Stimulated activated CD8-positive, alpha-beta memory T cell treated with anti-CD3 and anti-CD28 coated beads, Interleukin-4, amount 100 ng/mL, for 4 hours (primary cell): ENCODE measurements at places on chromosomes 3 and 15.

- DNase-seq = no peak
Measured at GRCh38 chr3:188234132-188234531, 80.2 kb downstream of the LPP start.

GRCh38 chr15:93451822-93452221 lies 362.8 kb upstream of the RGMA start:
- no peak for DNase-seq

GRCh38 chr15:91116113-91117067 lies 16.3 kb downstream of the SV2B start:
- no peak for DNase-seq

DNA sequence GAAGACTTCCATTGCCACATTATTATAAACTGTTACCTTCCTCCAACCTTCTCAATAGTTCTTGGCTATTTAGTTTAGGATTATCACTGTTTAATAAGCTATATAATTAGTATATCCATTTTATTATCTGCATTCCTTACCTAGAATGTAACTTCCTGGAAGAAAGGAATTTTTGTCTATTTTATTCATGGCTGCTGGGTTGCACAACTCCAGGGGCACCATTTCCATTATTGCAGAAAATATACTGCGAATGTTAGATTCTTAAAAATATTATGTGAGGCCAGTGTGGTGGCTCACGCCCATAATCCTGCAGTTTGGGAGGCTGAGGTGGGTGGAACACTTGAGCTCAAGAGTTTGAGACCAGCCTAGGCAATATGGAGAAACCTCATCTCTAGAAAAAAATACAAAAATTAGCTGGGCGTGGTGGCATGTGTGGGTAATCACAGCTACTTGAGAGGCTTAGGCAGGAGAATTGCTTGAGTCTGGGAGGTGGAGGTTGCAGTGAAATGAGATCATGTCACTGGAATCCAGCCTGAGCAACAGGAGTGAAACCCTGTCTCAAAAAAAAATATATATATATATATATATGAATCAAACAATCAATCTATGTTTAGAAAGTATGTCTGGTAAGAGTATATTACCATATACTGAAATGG lies 19.9 kb downstream of the CLDN1 start:
- no peak for DNase-seq

DNA sequence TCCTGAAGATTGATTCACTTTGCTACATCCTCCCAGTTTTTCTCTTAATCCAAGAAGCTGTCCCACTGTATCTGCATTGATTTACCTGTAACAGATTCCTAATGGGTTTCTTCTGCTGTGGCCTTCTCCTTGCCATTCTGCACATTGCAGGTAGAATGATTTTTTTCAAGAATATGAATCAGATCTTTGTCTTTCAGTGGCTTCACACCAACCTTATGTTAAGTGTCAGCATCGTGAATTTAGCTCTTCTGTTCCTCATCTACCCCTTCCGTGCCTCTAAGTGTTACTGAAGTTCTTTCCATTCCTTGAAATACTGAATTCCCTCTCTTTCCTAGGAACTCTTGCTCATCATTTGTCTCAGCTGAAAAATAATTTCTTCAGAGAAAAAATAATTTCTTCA lies 7.5 kb downstream of the SENP5 start:
- DNase-seq = no peak

DNA sequence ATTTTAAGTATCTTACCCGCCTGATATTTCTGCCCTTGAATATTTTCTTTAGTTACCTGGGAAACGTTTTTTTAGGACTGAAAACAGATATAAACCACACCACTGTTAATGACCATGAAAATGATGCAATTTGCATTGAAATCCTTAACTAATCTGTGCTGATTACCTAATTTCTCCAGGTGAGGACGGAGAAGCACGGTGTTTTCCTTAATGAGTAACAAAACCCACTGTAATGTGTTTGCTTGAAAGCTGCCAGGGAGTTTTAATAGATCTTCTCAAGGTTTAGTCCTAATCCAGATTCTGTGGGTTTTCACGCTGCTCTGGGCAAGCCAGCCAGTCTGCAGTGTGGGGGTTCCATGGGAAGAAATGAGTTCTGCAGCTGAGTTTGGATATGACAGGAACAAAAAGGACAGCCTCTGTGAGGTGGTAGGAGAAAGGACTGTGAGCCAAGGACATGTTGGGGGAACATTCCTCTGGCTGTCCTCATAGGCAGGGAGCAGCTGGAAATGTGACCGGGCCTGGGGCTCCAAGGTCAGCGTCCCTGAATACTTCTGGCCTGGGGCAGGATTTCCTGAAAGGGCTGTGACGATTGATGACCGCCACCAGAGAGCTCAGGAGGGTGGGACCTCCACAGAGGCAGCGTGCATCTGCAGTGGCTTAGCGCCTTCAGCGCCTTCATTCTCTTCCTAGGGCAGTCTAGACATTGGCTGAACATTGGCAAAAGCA lies 18.6 kb downstream of the THSD4 start:
- DNase-seq = no peak

DNA sequence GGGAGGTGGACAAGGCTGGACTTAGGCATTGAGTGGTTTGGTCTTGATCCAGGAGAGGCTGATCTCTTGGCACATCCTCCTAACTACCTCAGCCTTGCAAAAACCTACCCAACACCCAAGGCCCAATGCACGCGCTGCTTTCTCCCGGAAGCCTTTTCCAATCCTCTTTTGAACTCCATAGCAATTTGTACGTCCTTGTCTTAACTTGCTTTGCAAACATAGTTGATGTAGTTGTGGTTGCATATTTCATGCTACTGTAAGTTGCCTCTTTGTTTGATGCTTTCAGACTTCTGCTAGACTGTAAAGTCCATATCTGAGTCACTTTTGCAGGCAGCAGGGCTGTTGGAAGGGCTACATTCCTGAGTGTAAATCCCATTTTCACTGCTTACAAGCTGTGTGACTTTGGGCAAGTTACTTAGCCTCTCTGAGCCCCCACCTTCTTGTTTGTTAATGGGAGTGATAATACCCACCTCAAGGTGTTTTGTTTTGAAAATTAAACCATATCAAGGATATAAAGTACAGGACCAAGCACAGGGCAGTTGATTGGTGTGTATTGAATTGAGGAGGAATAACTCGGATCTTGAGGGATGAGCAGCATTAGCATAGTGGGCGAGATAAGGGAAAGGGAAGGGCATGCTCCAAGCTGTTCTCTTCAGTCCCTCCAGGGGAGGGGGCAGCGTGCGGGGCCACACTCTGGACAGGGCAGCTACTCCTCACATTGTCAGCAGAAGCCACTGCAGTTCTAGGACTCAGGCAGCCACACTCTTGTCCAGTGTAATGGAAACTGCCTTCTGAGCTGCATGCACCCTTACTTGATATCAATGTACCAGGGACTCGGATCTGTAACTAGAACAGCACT lies 28.8 kb downstream of the SIAH2 start:
- no peak for DNase-seq

DNA sequence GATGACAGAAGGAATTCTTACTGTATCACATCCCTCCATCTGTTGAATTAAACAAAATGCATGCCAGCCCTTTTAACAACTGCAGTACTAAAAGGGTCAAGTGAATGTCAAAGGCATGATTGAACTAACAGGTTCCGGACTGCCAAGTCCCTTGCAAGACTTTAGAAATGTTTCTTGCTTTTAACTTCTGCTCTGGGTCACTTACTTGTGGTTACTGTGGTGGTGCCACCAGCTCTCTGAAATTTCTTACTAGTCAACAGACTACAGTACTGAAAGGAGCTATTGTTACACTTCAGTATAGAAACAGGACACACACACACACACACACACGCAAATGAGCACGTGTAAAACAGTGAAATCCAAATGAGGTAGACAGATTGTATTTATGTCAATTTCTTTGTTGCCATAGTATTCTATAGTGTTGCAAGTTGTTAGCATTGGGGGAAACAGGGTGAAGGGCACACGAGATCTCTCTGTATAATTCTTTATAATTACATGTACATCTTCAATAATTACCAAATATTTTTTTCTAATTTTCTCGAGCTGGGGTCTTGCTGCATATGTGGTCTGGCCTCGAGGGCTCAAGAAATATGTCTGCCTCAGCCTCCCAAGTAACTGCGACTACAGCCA lies 79.9 kb upstream of the SLC25A26 start:
- no peak for DNase-seq

GRCh38 chr3:53482227-53482626 lies 12.2 kb upstream of the CACNA1D start:
- no peak for DNase-seq

GRCh38 chr3:47877719-47878118 lies 74.8 kb downstream of the DHX30 start:
- DNase-seq = no peak

- DNase-seq = no peak
Measured at GRCh38 chr3:17149076-17149475, 264.3 kb downstream of the PLCL2 start.

GRCh38 chr3:31185062-31185357 lies 290.5 kb upstream of the GADL1 start:
- DNase-seq = no peak

- DNase-seq = no peak
Measured at GRCh38 chr3:51279448-51279847, 105.6 kb upstream of the MANF start.

GRCh38 chr3:182618085-182618732 lies 175.1 kb upstream of the ATP11B start:
- DNase-seq = no peak

DNA sequence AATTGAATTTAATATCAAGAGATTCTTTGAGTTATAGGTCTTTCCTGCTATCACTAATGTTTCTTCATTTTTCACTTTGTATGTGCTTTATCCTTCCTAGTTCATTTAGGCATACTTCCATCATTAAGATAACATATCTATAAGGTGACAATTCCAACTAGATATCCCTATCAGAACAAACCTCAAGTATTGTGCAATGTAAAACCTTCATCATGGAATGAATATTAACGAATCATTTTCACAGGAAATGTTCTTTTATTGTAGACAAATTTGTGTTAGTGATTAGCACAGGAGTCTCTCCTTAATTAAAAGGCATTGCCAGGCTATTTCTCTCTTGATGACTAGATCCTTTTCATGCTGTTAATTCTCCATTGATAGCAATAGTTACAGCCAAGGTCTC lies 236.5 kb upstream of the MME start:
- DNase-seq = no peak

DNA sequence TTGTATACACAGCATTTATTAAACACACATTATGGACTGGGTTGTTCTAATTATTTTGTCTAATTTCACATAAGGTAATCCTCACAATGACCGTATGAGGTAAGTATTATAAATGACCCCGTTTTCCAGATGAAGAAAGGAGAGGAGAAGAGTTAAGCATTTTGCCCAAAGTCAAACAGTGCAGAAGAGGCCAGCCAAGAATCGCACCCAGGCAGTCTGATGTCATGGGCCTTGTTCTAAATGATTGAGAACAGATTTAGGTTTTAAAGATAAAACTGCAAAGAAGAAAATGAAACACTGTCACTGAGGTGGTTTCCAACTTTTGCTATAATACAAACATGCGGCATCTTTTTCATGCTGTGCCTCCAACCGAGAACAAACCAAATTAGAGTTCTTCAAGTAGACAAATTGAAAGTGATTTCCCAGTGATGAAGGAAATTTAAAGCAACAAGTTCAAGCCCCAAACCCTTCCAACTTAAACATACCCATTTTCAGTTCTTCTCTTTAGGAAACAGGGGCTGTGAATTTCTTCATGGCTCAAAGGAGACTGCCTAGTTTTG lies 155.3 kb downstream of the THRB start:
- no peak for DNase-seq

DNA sequence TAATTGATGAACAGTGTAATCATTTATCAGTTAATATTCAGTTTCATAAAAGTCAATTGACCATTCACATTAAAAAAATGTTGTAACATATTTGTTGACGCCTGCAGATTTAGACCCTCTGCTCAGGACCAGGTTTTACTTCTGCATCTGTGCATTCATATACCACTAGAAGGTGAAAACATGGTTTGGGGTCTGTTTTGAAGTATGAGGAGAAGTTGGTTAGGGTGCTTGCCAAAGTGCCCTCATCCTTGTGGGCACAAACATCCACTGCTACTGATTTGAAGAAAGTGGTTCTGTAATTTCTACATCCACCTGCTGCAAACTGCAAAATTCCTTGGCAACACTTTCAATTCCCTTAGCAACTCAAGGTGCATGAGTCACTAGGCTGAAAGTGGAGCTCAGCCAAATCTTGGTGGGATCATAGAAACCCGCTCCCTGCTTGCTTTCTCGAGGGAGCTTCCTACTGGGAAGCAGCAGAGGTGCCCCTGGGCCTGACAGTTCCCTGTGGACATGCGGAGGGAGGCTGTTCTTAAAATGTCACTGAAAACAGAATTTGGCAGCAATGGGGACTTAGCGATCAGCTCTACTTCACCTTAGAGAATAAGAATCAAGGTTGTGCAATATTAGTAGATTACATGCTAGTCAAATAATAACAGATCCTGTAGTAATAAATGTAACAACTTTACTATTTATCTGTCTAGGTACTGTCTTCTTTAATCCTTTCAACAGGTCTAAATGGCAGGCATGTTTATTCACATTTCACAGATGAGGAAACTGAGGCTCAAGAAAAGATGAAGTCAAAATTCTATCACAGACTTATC lies 301.0 kb upstream of the TBL1XR1 start:
- DNase-seq = no peak

DNA sequence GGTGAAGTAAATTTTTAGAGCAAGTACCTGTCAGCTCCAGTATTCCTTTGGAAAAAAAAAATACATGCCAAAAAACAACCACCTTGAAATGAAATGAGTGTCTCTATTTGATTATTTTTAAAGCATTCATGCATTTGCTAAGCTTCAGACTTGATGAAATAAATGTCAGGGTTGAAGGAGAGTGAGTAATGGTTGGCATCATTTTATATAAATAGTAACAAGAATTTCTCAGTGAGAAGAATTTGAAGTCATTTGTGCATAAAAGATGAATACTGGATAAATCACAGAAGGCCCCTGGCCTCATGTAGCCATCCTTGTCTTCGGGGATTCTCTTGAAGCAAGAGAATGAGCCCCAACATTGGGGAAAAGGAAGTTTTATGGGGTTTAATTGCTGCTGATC lies 318.4 kb downstream of the LPP start:
- DNase-seq = no peak

- DNase-seq = no peak
Measured at GRCh38 chr3:52441772-52442332, 3.1 kb downstream of the SEMA3G start.

- no peak for DNase-seq
Measured at GRCh38 chr3:100653604-100654294, 44.3 kb downstream of the ADGRG7 start.

DNA sequence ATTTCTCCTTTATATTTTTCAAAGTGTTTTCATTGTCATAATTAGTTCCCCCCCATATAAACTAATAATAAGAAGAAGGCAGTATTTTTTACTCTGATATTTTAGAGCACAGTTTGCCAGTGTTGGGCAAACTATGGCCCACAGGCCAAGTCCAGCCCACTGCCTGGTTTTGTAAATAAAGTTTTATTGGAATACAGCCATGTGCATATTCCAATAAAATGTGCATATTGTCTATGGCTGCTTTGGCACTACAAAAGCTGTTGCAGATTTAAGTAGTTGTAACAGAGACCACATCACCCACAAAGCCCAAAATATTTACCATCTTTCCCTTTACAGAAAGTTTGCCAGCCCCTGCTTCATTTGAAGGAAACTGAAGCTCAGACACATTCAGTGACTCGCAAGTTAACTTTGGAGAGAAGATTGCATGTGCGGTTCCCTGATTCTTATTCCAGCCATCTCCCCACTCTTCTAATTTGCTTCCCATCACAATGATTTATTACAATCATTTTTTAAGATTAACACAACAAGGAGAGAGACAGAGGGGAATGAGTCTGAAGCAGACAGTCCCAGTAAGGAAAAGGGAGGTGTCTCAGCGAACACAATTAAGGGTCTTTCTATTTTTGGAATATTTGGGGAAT lies 48.9 kb downstream of the RFTN1 start:
- DNase-seq = no peak
